Stimulated activated CD8-positive, alpha-beta memory T cell treated with anti-CD3 and anti-CD28 coated beads, Interleukin-4, amount 100 ng/mL, for 1 hour (primary cell): ENCODE measurements at places on chromosomes 11 and 22.
A peak's percentile ranks its signal among the peaks of the same experiment; 100 is the strongest.

DNA sequence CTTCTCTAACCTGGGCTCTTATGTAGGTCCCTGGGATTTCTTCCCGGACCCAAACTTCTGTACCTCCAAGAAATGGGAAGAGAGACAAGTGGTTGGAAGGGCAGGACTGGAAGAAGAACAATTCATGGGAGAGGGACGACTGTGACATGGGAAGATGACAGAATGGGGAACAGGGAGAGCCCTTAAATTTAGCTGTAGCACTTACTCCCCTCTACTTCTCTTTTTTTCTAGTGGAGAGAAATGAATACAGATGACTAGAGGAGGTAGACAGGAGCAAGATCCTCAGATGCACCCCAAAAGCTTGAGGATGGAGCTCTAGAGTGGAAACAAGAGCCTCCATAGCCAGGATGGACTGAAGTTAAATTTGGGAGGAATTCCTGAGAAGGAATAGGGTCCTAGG is 2.3 kb downstream of the RHOG start:
- no peak for DNase-seq

DNA sequence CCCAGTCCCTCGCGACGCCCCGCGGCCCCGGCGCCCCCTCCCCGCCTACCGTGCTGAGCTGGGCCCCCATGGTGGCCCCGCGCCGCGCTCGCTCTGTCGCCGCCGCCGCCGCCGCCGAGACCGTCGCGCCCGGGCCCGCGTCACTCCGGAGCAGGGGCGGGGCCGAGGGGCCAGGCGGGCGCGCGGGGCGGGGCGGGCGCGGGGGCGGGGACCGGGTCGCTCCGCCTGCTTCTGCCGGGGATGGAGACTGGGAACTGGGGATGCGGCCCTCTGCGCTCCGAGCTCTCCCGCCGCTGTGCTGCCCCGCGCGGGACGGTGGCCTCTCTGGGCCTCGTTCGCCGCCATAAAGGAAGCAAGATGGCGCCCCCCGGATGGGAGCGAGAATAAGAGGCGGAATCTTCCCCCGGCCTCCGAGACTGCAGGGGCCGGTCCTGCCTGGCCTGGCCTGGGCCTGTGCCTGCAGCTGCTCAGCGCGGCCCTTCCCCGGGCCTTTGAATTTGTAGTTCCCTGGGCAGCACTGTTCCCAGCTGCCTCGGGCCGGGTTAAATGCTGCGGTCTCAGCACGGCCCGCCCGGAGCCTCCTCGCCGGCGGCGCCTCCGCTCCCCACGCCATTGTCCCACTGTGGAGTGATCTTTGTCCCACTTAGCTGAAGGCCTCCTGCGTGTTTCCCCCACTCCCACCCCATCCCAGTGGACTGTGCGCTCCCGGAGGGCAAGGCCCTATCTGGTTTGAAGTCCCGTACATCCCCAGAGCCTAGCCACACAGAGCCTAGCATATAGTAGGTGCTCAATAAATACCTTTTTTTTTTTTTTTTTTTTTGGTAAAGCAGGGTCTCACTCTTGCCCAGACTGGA is at the start of gene CYB5R3:
TSS of gene CYB5R3 (minus strand) at position 147 of the 854 bp plus-strand sequence. CDS start at position 70, 77 bp downstream.
- DNase-seq, result peak; percentile 58

DNA sequence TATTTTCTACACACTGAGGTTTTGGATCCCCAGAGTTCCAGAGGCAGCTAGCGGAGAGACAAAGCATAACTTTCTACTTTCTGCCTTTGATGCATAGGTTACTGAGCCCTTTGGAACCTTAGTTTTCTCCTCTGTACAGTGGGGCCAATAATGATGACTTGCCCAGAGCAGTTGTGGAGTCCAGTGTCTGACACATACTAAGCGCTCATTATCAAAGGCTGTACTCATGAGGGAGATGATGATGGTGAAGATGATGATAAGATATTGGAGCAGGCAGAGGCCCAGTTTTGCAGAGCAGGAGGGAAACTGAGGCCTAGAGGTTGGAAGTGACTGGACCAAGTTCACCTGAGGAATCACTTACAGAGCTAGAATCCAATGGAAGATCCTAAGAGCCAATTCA is 458.0 kb downstream of the MIAT start:
- DNase-seq, result no peak

GRCh38 chr11:116422556-116422955 is 350.2 kb downstream of the BUD13 start:
- DNase-seq, result no peak

GRCh38 chr22:23789121-23789520 is 2.4 kb downstream of the SMARCB1 start:
- DNase-seq, result no peak

DNA sequence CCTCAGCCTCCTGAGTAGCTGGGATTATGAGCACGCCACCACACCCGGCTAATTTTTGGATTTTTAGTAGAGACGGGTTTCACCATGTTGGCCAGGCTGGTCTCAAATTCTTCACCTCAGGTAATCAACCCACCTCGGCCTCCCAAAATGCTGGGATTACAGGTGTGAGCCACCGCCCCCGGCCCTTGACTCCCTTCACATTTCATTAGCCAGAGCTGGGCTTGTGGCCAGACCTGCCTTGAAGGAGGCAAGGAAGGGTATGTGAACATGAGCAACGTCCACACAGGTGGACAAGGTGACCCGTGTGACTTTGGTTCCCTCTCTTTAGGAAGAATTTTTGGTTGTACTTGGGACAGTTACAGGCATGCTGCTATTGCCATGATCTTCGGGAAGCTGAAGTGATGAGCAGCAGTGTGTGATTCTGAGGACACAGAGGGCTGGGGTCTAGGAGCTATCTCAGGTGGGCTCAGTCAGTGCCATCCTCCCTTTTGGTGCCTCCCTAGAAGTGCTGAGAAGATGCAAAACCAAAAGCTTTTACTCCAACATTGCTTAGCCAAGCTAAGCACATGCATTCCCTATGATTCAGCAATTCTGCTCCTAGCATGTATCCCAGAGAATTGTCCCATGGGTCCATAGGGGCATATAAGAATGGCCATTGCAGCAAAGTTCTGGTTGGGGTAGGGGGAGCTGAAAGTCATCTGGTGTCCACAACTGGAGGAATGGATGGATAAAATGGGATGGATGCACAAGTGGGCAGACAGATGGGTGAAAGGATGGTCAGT is 6.1 kb downstream of the AP5B1 start:
- DNase-seq, result no peak

- DNase-seq, result no peak
Measured at GRCh38 chr11:32304521-32304920, 130.8 kb downstream of the WT1 start.

DNA sequence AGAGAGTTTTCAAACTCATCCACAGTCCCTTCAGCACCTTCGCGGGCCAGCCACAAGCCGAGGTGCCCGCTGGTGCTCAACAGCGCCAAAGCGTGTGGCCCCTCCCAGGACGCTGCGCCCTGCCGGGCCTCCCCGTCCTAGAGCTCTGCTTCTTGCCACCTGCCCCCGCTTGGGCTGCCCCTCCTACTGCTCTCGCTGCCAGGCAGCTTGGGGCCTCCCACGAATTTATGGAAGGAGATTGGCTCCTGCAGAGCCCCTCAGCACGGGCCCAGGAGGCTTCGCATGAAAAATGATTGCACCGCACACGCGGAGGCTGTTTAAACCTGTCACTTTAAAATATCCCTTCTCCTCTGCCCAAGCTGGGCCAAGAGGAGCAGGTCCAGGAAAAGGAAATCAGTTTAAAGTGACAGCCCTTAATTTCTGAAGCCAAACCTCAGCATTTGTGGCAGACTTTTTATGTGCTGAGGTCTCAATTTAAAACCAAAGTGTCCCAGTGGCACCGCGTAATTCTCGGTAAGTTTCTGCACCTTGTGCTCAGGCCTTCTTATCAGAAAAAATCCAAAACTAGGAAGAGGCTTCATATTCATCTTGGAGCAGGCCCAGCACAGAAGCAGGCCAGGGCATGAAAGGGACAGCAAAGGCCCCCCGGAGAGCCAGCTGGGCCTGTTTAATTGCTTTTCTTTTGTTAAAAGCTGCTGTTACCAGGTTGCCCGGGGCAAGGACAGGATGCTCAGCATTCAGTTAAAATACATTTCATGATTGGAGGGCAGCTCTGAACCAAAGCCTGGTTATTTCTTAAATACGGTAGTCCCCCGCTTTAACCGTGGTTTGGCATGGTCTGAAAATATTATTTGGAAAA is 303.6 kb downstream of the OPCML start:
- no peak for DNase-seq

GRCh38 chr11:84714316-84714780 is 912.8 kb downstream of the DLG2 start:
- no peak for DNase-seq

GRCh38 chr11:78929207-78929905 is 354.7 kb upstream of the NARS2 start:
- DNase-seq, result no peak

- DNase-seq, result no peak
Measured at GRCh38 chr11:42036201-42036600, 576.7 kb upstream of the LRRC4C start.

DNA sequence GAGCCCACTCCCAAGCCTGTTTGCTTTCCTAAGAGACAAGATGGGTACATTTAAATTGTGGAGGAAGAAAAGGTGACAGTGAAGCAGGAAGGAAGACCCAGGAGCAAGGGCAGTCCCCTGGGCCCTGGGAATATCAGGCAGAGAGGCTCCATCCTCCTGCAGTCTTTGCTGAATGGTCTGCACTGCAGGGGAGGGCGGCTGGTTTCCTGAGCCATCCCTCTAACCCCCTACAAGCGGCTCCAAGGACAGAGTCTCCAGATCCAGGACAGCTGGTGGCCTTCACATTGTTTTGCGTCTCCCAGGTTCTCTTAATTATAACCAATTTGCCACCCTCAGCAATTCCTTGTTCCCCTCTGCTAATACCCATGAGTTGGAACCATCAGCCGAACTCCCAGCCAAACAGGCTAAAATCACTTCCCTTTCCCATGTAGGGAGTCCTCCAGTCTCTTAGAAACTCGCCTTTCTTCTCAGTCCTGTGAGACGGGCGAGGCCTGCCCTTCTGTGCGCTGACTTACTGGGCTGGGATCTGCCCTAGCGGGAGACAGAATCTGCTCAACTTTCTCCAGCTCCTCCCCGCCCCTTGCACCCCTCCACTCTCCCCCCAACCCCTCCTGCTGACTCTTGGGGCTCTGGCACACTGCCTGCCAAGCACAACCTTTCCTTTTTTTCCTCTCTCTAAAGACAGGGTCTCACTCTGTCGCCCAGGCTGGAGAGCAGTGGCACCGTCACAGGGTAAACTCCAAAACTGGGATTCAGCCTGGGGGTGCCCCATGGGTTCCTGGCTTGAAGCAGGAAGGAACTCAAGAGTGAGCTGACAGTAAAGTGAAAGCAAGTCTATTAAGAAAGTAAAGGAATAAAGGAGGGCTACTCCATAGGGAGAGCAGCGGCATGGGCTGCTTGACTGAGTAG is 53.4 kb upstream of the EMID1 start:
- DNase-seq, result no peak

DNA sequence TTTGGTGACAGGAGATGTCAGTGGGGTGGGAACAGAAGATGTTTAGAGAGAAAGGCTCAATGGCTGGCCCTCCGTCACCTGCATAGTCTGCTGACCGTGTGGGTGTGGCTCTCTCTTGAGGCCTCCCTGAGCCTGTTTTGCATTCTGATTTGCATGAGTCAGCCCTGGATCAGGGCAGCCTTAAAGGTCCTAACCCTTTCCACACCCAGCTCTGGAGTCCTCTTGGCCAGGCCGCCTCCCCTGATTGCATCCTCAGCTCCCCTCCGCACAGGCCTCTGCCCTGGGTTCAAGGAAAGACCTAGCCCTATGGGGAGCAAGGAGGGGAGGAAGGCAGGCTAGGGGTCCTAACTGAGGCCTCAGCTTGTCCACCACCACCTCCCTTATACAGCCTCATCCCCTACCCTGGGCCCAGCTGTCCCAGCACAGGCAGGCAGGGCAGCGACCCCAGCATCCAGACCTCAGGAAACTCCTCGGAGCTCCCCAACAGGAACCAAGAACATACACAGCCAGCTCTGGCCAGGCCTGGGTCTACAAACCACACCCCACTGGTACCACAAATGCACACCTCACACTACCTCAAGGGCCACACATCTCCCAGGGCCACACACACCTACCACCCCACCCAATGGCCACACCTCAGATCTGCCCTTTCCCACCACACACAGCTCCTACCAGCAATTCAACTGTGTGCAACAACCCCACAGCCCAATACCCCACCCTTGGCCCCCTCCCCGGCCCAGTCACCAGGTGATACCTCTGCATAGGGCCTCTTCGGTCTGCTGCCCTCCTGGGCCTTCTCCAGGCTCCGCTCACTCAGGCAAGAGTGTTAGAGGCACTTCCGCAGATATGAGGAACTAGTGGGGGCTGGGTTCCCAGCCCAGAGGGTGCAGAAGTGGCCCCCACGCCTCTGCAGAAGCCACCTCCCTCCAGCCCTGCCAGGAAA is 13.7 kb downstream of the ARAP1 start:
- DNase-seq, result no peak

DNA sequence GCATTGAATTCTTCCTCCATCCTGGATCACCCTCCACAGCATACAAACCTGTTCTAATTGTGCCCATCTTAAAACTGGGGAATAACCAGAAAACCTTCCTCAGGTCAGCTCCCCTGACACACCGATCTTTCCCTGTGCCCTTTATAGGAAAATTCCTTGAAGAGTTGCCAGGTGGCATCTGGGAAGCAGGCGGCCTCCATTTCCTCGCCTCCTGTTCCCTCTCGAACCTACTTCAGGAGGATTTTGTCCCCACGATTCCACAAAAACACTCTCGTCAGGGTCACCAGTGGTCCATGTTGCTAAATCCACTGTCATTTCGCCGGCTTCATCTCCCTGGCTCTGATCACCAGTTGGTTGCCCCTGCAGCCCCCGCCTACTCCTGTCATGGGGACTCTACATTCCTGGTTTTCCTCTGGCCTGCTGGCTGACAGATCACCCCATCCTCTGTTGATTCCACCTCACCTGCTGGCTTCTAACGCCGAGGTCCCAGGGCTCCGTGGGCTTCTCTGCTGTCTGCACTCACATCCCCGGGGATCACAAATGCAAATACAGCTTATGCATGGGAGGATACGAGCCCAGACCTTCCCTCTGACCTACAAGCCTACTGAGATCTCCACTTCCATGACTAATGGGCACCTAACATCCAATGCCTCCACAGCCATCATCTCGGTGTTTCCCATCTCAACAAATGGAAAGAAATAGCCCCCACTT is 92.5 kb upstream of the PRDM11 start:
- no peak for DNase-seq

DNA sequence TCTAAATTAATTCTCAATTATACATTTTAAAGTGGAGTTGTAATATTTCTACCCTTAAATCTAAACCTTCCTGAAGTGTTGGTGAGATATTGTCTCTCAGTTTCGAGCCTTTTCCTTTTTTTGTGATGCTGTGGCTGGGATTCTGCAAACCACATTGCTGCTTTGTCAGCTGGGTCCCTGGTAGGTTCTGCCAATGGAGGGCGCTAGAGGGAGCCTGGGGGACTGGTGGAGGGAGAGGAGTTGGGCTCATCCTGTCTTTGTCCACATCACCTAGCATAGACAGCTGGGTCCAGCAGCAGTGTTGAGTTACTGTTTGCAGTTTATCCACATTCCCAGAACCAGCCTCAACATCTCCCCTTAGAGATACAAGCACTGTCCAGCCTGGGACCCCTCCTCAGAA is 41.0 kb downstream of the TRAF6 start:
- DNase-seq, result no peak

- no peak for DNase-seq
Measured at GRCh38 chr11:126695293-126695692, 305.3 kb downstream of the KIRREL3 start.
